Activated naive CD8-positive, alpha-beta T cell treated with anti-CD3 and anti-CD28 coated beads, Interleukin-2, amount 50 U/mL, for 24 hours (primary cell): ENCODE measurements at places on chromosomes 1 and 21.
A peak's percentile ranks its signal among the peaks of the same experiment; 100 is the strongest.

GRCh38 chr1:98704474-98704873 is 43.0 kb downstream of the SNX7 start:
- DNase-seq = no peak

DNA sequence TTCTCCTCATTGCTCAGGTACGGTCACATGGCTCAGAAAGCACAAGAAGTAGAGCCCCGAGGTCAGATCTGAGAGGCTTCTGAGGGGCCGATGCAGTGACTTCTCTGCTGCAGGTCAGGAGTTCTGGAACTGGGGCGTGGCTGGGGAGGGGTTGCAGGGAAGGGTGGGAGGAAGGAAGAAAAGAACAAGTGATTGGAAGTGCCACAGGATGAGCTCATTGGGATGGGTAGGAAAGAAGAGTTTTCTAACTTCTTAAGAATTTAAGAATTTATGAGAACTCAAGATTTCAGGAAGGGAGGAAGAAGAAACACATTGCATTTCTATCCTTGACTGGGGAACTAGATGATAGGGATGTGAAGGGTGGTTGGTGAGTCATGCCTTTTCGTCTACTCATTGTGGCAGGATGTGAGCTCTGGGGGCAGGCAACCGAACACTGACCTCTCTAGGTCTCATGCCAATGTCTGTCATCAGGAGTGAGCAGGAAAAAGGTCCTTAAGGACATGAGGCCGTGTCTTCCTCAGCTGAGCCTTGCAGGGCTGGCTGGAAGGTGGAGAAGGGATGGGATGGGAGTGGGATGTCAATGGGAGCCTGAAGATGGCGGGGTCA is 497 bp downstream of the FCRLB start:
- DNase-seq = no peak

DNA sequence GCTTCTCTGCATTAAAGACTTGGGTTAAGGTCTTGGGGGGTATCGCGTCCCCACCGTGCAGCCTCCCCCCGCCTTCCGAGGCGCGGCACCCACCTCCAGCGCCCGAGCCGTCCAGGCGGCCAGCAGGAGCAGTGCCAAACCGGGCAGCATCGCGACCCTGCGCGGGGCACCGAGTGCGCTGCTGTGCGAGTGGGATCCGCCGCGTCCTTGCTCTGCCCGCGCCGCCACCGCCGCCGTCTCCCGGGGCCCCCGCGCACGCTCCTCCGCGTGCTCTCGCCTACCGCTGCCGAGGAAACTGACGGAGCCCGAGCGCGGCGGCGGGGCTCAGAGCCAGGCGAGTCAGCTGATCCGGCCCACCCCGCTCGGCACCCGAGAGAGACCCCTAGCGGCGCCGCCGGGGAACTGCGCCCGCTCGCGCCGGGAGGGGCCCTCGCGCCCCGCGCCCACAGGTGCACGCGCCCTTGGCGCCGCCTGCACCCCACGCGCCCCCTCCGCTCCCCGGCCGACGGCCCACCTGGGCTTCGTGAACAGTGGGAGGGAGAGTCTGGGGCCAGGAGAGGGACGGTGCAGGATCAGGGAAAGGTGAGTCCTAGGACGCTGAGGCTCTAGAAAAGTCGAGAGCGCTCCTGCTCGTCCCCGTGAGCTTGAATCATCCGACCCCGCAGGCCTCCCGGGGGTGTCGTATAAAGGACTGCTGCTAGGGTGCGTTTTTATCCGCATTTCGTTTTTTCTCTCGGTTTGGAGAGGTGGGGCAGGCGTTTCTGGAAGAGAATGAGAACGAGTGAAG is at the start of gene APP:
Gene APP, minus strand, starts transcription at position 300 of the 787 bp plus-strand sequence. Its CDS starts 150 bp downstream, at position 150.
- DNase-seq = peak; percentile 91

- peak; percentile 14 for DNase-seq
Measured at GRCh38 chr21:46297338-46298271, 11.5 kb downstream of the YBEY start.

DNA sequence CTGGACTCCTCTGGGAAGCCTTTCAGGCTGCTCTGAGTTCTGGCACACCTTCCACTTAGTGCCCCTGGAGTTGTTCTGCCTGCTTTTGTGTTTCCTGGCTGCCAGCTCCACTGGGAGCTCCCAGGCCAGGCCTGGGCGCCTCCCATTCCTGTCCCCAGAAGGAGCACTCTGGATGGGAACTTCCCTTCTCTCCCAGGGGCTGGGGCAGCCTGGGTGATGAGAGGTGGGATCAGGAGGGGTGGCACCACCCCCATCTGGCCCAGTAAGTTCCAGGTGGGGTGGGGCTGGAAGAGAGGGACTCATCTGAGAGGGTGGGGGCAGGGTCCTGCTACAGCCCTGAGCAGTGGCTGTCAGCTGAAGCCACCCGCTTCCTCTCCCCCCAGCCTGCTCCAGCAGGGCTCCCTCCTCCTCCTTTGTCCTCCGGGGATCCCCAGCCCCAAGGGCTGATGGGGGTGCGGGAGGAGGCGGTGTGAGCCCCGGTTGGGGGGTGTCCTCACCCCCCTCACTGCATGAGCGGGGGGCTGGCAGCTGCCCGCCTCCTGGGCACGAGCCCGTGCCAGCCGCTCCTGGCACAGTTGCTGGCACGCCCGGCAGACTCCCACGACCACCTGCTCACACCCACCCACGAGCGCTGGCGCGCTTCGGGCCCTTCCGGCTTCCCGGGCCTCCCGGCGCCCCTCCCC is 4.7 kb downstream of the FOXO6 start:
- DNase-seq = no peak

DNA sequence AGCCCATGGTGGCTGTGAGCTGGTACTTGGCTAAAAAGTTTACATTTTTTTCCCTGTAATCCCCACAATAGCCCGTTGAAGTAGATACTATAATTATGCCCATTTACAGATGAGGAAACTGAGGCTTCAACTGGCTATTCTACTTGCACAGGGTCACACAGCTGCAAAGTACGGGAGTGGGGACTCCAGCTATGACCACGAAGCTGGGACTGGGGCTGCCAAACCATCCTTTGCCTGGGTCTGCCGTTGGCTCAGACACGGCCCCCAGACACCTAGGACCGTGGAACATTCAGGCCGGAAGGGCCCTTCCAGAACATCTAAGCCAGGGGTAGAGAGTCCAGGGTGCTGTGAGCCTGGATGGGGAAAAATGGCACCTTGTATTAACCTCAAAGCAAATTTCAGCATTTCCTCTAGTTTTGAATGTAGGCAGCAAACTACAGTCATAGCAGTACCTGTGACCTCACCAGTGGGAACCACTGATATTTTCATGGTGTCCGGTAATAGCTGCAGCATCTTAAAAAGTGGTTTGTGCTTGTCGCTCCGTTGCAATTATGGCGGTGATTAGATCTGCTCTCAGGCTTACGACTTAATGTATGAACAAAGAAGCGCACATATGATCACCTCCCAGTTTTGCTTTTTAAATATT is 4.3 kb downstream of the TP73 start:
- no peak for DNase-seq

DNA sequence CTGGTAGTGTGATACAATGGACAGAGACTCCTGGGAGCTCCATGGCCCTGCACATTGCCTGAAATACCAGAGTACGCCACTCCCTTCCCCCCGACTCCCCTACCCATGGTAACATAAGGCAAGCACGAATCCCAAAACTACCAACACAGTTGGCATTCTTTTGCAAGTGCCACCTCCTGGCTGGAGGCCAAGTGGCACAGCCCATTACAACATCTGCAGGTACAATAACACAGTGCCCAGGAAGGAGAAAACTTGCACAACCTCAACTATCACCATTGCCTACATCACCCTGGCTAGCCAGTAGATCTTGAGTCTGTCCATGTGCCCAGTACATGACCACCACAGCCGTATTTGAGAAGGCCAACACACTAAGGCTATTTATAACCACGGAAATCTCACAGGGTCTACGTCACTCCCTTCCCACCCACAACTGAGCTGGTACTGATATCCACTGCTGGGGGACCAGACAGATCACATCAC is 11.7 kb downstream of the ADAMTS1 start:
- no peak for DNase-seq

- DNase-seq = no peak
Measured at GRCh38 chr1:23816906-23817305, 8.3 kb downstream of the HMGCL start.

- DNase-seq = peak; percentile 61
Measured at GRCh38 chr1:12275370-12275769, 45.5 kb downstream of the VPS13D start.

DNA sequence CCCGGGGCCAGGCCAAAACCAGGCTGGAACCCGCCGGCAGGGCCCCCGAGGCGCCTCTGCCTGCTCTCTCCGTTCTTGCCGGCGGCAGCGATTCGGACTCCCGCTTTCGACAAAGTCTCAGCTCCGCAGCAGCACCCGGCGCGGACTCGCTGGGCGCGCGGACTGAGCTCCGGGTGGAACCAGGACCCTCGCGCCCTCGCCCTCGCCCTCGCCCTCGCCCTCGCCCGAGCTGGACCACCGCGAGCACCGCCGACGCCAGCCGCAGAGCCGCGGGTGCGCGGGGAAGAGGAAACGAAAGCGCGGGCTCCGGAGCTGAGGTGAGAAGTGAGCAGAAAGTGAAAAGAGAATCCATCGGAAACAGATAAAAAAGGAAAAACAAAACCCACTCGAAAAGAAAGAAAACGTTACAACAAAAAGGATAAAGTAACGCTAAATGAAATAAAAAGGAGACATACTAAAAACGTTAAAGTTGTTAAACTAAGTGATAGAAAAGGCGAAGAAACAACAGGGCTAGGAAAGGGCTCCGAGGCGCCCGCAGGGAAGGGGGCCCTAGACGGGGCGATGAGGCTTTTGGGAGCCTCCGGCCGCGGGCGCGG is 64.9 kb downstream of the MEF2D start:
- peak; percentile 38 for DNase-seq

- no peak for DNase-seq
Measured at GRCh38 chr1:33366762-33367484, 46.0 kb upstream of the A3GALT2 start.

- peak; percentile 80 for DNase-seq
Measured at GRCh38 chr1:145978854-145979745, 14.6 kb downstream of the POLR3GL start.

GRCh38 chr1:53327182-53327913 is 522 bp downstream of the LRP8 start:
- DNase-seq = peak; percentile 54

DNA sequence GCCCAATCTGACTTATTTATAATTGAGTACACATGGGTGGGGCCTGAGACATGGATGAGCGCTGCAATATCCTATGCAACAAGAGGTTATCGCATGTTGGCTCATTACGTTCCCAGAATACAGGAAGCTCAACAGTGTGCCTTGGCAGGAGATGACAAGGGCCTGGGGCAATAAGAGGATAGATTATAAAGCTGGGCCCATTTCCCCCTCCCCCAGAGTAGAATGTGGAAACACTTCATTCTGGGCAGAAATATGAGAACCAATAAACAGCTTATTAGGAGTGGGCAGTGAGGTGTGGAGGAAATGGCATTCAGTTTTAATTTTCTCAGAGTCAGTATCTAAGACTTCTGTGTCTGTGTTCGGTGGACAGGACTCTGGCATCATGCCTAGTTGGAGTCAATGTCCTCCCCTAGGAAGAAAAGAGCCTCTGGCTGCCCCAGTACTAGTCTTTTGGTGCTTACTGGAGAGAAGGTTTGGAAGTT is 92.8 kb downstream of the PIK3R3 start:
- DNase-seq = no peak

DNA sequence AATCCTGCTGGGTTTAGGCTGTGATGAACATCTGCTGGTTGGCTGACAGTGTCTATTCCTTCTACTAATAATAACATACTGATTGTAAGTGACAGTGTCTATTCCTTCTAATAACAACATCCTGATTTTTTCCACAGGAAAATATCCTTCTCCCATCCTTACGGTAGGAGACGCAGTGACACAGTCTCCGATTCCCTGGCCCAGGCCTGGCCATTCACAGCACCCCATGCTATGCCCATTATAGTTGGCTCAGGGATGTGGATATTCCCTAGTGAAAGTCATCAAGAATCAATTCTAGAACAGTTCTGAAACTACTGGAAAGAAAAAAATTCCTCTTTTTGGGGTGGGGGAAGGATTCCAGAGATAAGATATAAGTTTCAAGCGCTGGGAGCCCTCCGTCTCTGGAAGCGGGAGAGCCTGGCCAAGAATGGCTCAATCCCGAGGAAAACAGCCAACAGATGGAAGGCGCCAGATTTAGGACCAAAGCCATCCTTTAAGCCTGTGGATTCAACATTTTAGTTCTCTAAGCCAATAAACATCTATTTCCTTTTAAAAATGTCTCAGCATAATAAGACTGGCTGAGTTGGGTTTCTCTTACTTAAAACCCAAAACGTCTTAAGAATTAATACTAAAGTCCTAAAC is 88.6 kb downstream of the GPATCH2 start:
- DNase-seq = no peak

DNA sequence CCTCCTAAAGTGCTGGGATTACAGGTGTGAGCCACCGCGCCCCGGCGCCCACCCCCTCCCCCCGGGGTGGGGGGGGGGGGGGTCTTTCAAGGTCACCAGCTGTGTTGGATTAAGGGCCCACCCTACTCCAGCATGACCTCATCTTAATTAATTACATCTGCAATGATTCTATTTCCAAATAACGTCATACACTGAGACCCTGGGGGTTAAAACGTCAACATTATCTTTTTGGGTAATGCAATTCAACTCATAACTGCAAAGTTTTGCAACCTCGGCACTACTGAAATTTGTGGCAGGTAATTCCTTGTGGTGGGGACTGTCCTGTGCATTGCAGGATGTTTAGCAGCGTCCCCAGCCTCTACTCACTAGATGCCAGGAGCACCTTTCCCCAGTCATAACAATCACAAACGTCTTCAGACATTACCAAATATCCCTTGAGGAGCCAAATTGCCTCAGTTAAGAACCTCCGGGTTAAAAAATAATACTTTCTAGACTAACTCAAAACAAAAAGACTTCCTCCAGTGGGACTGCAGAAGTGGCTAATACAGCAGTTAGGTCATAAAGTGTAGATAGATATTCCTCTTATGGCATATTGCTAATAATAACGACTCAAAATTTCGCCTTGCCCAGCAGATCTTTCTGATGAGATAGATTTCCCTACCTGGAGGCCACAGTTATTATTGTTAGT is 233.0 kb upstream of the KAZN start:
- no peak for DNase-seq

DNA sequence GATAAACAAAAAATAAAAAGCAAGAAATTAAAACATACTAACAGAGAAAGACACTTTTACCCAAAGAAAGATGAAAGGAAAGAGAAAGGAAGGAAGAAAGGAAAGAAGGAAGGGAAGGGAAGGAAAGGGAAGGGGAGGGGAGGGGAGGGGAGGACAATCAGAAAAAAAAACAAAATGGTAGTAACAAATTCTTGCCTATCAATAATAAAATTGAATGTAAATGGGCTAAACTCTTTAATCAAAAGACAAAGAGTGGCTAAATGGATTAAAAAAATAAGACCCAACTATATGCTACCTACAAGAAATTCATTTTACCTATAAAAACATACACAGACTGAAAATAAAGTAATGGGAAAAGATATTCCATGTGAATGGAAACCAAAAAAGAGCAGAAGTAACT is 372.9 kb upstream of the NFIA start:
- no peak for DNase-seq
